Urinary bladder (tissue), 4 donors: ENCODE measurements at places on chromosomes 5 and 9. TPM values are rescaled to one million over a fixed set of nuclear protein-coding genes. Genes with fewer than 3 reads are reported as not detected.

Gene PCDHGA12
- 7.8 TPM for total RNA-seq

Gene SAPCD2
- 3.2 TPM for total RNA-seq

DNA sequence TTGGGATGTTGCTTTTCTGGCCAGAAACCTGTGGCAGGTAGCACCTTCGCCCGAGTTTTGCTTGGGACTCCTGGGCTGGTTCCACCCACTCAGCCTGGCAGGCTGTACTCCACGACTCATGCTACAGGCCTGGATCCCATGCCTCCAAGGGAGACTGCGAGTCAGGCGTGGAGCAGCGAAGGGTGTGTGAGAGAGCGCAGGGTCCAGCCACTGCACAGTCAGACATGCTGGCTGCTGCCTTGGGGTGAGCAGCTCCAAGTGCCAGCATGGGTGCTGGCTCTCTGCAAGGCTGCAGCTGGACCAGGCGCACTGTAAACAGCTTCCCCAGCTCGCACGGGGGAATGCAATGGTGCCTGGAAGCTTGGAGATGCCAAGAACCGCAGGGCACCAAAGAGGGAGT lies 249.6 kb upstream of the EDIL3 start:
- DNase-seq, result no peak

- no peak for DNase-seq
Measured at GRCh38 chr9:93686880-93687236, 110.5 kb downstream of the PHF2 start.

DNA sequence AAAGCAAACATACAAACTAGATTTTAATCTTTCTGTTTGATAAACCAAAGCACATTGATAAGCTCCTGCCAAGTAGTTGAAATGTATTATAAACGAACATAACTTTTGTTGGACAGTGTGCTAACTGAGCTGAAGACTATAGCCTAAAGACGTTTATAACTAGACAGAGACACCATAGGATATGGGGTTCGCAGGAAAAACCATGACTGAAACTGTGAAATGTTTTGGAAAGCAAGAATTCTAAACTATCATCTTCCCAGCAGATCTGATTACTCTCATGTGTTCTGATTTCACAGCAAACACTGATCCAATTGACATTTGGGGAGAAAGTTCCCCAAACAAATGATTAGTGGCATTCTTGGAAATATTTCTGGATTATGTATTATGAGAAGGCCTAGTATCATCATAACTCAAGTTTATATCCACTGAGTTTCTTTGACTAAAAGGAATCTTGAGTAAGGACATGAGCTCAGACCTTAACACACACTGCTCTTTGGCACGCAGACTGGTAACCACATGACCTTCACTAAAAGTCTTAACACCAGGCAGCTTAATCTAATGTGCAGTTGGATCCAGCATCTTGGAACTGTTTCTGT lies 375.2 kb downstream of the ZNF608 start:
- DNase-seq, result no peak

- no peak for DNase-seq
Measured at GRCh38 chr9:77163884-77164283, 13.4 kb upstream of the VPS13A start.
